SK-N-SH (cell line): ENCODE measurements at places on chromosomes 7 and 10. TPM values are rescaled to one million over a fixed set of nuclear protein-coding genes. Genes with fewer than 3 reads are reported as not detected.

XRCC2 gene
- 3.1 and 3.4 TPM in 2 replicates for polyA plus RNA-seq

CTAGE4 gene
- not detected in 2 replicates for polyA plus RNA-seq

MMP21 gene
- polyA plus RNA-seq: 0.02 TPM in 1 of 2 replicates, not detected in the other

SMO gene
- polyA plus RNA-seq: 34.5 and 37.0 TPM in 2 replicates

GSTO2 gene
- 0.47 and 0.49 TPM in 2 replicates for polyA plus RNA-seq

MMD2 gene
- polyA plus RNA-seq: not detected in 2 replicates

TFR2 gene
- polyA plus RNA-seq: 0.30 and 0.32 TPM in 2 replicates

SPDYE9 gene
- polyA plus RNA-seq: 0.08 TPM in 1 of 2 replicates, not detected in the other

WIPF3 gene
- polyA plus RNA-seq: 0.02 TPM in 2 replicates

CFTR gene
- not detected in 2 replicates for polyA plus RNA-seq

BTBD16 gene
- 0.03 TPM in 1 of 2 replicates, not detected in the other for polyA plus RNA-seq

GOLGA7B gene
- polyA plus RNA-seq: 0.03 and 0.13 TPM in 2 replicates

UBTD1 gene
- polyA plus RNA-seq: 37.9 and 38.8 TPM in 2 replicates

HOXA3 gene
- 0.15 TPM in 1 of 2 replicates, not detected in the other for polyA plus RNA-seq

CHN2 gene
- 0.02 TPM in 1 of 2 replicates, not detected in the other for polyA plus RNA-seq
